ENCODE measurements at places on chromosomes 1 and 21.

GRCh38 chr1:112369392-112370285 is 26.4 kb upstream of the CTTNBP2NL start:
- DNase-seq: peak; percentile 76

- no peak for DNase-seq
Observed at GRCh38 chr1:156538711-156539440, 33.5 kb downstream of the IQGAP3 start.

GRCh38 chr1:204577794-204578478 is 61.7 kb downstream of the MDM4 start:
- DNase-seq: no peak

DNA sequence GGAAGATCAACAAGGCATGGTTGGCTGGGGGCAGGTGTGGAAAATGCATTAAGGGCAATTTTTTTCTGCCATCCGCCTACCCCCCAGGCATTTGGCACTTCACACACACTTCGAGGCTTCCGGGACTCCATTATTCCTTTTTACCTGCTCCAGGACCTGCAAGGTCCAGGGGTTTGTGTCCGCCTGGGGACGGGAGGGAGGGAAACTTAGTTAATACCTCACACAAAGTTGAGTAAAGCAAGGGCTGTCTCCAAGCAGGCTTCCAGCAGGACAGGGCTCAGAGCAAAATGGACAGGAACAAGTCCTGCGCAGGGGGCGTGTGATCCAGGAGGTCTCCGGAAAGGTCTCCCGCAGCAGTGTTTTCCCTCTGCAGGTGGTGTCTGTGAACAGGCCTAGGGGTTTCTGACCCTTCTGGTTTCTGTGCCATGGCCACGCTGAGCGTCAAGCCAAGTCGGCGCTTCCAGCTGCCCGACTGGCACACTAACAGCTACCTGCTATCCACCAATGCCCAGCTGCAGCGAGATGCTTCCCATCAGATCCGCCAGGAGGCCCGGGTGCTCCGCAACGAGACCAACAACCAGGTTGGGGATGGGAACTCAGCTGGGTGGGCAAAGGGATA is 712 bp downstream of the TEKT2 start:
- DNase-seq: no peak

DNA sequence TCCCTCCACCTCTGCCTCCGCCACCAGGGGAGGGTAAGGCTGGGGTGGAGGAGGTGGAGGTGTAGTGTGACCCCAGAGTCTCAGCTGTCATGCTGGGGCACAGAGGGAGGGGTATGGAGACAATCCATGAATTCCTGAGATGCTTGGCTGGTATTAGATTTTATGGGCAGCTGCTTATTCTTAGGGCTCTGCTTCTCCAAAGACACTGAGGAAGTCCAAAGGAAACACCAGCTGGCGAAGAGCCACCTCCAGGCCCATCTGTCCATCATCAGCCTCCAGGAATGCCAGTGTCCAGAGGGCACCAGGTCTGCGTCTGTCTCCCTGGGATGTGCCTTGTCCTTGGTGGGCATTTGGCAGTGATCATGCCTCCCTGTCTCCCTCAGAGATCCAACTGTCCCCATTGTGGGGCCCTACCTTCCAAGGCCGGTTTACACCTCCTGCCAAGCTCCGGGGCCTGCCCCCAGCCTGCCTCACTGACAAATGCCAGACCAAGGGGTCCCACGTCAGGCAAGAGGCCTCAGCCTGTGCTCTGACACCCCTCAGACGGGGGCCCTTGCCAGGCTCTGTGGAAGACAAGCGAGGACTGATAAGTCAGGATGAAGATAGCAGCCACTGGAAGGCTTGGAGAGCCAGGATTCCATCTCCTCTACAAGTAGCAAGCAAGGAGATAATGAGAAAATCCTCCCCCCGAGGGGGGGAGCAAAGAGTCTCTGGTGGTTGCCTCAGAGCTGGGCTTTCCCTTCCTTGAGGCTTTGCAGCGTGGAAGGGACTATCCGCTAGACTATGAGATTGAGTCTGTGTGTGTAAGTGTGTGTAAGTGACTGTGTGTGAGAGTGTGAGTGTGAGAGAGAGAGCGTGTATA is 1.6 kb downstream of the TNNI1 start:
- DNase-seq: no peak

GRCh38 chr1:43883321-43883720 is 50.3 kb upstream of the ARTN start:
- no peak for DNase-seq

GRCh38 chr1:204400882-204401510 is 10.6 kb downstream of the PPP1R15B start:
- no peak for DNase-seq

GRCh38 chr1:170539154-170539553 is 7.2 kb downstream of the GORAB start:
- no peak for DNase-seq

- DNase-seq: no peak
Observed at GRCh38 chr1:204172404-204173029, 6.4 kb upstream of the REN start.

- DNase-seq: no peak
Observed at GRCh38 chr1:93667642-93668041, 14.0 kb downstream of the BCAR3 start.

DNA sequence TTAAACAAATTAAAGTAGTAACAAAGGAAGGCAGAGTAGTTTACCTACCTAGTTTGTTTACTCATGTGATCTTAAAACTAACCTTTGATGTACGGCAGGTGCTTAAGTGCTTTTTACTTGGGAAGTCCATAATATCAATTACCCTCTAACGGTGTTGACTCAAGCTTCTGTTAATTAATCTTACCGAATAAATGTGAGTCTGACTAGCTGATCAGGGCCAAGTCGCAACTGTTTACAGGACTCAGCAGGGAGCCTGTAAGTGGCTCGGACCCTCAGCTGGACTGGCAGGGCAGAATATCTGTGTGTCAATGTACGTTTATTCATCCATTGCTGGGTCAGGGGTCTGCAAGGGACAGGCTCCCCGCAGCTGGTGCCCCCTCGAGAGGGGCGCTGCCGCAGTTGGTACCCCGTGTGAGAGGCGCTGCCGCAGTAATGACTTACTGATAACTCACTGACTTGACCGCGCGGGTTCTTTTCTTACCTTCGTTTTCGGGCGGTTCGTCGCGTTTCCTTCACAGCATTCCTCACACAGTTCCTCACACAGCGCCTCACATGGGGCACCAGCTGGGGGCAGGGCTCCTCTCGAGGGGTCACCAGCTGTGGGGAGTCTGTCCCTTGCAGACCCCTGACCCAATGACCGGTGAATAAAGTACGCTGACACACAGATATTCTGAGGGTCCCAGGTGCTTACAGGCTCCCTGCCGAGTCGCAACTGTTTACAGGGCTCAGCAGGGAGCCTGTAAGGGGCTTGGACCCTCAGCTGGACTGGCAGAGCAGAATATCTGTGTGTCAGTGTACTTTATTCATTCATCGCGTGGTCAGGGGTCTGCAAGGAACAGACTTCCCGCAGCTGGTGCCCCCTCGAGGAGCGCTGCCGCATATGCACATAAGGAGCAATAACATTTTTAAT is 3.0 kb downstream of the FMO1 start:
- peak; percentile 11 for DNase-seq

- DNase-seq: no peak
Observed at GRCh38 chr1:25702101-25702775, 85.6 kb downstream of the MAN1C1 start.

GRCh38 chr1:86741947-86742572 is 37.7 kb downstream of the SH3GLB1 start:
- peak; percentile 38 for DNase-seq

- no peak for DNase-seq
Observed at GRCh38 chr1:232900818-232901217, 49.6 kb upstream of the NTPCR start.

Data from activated CD4-positive, alpha-beta T cell treated with anti-CD3 and anti-CD28 coated beads, Interleukin-2, amount 50 U/mL, for 4 hours (primary cell).